ENCODE measurements at places on chromosomes 1 and 21.

GRCh38 chr1:201180901-201181300 lies 9.7 kb upstream of the IGFN1 start:
- no peak for DNase-seq

GRCh38 chr1:11874258-11874562 lies 15.5 kb upstream of the NPPB start:
- DNase-seq = no peak

- DNase-seq = peak; percentile 97
These were observed 38.5 kb downstream of the MSTO1 start for GRCh38 chr1:155648207-155649147.

DNA sequence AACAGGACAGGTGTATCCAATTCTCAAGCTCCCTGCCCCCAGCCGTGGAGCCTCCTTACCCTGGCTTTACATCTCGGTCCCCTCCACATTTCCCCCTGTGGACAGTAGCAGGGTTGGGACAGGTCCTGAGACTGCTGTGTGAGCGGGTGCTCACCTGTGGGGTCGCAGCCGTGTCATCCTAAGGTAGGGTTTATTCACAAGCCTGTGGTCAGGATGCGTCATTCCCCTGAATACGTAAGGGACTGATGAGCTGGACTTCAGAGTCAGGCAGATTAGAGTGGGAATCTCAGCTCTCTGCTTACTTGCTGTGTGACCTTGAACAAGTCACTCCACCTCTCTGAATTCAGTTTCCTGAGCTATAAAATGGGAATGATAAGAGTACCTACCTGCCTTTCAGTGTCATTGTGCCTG lies 17.7 kb downstream of the ZNF362 start:
- no peak for DNase-seq

DNA sequence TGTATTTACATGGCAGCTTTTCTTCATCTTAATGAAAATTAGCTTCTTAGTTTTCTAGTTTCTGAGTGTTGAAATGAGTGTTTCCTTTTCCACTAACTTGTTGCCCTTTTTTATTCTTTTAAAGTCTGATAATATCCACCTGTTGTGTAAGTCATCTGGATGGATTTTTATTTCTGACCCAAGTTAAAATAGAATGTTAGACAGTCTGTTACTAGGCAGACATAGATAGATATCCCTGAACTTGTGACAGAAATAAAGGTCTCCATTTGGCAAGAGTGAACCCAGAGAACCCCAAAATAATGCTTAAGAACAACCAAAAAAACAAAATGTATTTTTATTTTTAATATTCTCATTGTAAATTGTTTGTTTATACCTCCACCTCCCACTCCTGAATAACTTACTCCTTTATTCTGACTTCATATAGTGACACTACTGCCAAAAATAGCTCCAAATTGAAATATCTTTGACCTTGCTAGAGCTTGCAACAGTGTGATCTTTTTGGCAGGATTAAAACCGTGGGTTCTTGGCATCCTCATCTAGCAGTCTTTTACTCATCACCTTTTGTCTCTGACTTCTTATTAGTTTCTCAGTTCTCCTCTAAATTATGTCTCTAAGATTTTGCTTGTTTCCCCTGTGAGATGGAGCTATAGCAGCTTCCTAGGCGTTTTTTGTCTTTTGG lies 26.9 kb upstream of the SH3D21 start:
- DNase-seq = peak; percentile 45

DNA sequence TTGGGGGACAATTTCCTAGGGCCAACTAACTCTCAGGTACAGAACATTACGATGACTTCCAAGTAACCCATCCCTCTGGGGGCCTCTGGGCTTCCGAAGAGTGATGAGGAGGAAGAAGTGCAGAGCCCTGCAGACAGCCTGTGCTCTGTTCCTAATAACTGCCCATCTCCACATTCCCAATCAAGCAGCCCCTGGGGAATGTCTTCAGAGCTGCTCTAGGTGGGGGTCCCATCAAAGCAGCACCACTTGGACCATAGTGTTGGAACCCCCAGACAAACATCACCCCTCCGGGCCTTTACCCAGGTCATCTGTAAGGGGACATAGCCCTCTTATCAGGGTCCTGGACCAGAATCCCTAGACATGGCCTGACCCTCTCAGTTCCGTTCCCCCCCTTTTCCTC lies 357.3 kb downstream of the NPHP4 start:
- no peak for DNase-seq

DNA sequence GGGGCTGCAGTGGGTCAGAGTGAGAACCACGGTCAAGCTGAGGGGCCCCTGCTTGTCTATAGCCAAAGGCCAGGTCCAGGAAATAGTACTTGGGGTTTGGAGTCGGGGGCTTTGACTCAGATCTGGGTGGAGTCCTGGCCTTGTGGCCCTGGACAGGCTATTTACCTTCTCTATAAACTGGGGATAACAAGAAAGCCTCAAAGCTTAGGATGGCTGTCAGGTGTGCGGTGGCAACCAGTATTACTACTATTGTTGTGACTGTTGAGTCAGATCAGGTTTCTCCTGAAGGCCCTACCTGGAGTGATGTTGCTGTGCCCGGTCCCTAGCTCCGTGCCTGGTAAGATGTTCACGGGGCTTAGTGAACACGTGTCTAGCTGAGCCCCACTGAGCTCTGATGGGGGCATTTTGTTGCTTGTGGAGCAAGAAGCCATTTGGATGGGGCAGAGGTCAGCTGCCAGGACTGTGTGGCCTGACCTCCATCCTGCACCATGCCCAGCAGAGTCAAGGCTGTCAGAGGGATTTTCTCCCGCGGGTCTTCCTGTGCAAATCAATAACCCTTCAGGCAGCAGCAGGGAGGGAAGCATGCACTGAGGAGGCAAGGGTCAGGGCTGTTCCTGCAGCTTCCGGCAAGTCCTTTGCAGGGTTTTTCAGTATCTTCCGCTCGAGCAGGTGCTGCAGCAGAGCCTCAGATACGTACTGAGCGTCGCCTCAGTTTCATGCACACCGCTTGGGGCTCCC lies 170.3 kb downstream of the CAMTA1 start:
- no peak for DNase-seq

All from MCF 10A (cell line).